ENCODE measurements at places on chromosomes 2 and 18.
A peak's percentile ranks its signal among the peaks of the same experiment; 100 is the strongest.

- no peak for DNase-seq
Measured at GRCh38 chr2:46114996-46115395, 182.2 kb upstream of the EPAS1 start.

- no peak for DNase-seq
Measured at GRCh38 chr2:223674998-223675609, 72.9 kb upstream of the SCG2 start.

GRCh38 chr2:75560768-75561565 lies at the start of gene EVA1A:
Gene EVA1A, minus strand, starts transcription at chr2:75560939. Its CDS starts 42,799 bp downstream, at chr2:75518140.
- peak; percentile 2 for DNase-seq

GRCh38 chr2:105674401-105674800 lies 70.3 kb upstream of the NCK2 start:
- DNase-seq, result no peak

DNA sequence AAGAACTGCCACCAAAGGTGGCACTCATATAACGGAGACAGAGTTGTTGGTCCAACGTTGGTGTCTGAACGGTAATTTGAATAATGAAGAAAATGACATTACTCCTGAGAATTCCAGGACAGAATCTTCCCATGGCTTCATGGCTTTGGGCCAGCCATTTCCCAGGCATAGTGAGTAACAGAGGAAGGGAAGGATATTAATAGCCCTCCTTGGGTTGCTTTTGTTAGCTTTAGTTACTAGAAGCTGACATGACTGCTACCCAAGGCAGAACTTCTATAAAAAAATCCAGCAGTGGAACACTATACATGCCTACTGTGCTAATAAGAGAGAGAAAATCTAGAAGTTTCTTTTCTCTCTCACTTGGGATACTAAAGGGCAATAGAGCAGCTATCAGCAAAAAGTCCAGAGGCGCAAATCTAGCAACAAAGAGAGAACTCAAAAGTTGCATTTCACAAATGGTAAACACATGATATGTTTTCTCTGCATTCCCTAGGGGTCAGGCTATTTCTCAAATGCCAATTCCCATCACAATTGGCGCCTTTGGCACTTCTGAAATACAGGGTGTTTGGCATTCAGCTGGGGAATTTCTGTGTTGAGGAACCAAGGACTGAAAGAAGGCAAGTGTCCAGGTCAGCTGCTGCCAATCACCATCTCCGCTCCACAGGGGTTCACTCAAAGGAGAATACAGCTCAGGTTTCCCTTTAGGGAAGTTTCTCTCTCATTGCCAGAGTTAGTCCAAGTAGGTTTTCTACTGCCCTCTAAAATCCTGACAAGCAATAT lies 160.8 kb upstream of the KYNU start:
- no peak for DNase-seq

GRCh38 chr2:222982010-222982908 lies 69.7 kb upstream of the KCNE4 start:
- DNase-seq, result peak; percentile 68

DNA sequence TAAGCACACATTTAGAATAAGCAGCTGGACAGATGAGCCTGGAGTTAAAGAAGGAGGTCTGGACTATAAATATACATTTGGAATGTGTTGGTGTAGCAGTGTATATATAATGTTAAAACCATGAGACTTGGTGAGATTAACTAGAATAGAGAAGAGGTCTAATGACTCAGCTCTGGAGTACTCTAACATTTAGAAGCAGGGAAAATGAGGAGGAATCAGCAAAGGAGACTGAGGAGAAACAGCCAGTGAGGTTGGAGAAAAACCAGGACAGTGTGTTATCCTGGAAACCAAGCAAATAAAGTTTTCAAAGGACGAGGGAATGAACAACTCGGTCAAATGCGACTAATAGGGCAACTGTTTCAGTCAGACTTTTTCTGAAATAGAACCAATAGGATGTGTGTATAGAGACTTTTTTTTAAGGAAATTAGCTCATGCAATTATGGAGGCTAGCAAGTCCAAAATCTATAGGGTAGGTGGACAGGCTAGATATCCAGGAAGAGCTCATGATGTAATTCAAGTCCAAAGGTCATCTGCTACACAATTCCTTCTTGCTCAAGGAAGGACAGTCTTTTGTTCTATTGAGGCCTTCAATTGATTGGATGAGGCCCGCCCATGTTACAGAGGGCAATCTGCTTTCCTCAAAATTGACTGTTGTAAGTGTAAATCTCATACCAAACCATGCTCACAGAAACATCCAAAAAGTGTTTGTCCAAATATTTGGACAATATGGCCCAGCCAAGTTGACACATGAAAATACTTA lies 10.8 kb upstream of the SESTD1 start:
- no peak for DNase-seq

- no peak for DNase-seq
Measured at GRCh38 chr18:39591649-39592048, 2026.1 kb upstream of the CELF4 start.

GRCh38 chr2:152369176-152369860 lies 34.3 kb downstream of the FMNL2 start:
- no peak for DNase-seq

- DNase-seq, result no peak
Measured at GRCh38 chr2:74249406-74250122, 51.1 kb downstream of the MTHFD2 start.

DNA sequence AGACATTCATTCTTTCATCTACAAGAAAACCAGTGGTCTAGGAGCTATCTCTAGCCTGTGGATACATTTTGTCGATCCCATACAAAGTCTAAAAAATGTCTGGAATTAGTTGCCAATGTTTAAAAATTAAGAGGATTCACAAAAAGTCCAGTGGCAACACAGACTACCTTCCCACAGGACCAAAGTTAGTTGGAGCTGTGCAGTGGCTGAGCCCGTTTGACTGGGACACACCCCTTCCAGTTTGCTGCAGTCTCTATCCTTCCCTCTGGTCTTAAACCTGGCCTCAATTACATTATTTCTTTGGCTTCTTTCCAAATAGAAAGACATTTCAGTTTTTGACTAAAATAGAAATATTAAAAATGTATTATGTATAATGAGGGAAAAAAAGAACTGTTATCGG lies 18.6 kb downstream of the SLC16A14 start:
- no peak for DNase-seq

DNA sequence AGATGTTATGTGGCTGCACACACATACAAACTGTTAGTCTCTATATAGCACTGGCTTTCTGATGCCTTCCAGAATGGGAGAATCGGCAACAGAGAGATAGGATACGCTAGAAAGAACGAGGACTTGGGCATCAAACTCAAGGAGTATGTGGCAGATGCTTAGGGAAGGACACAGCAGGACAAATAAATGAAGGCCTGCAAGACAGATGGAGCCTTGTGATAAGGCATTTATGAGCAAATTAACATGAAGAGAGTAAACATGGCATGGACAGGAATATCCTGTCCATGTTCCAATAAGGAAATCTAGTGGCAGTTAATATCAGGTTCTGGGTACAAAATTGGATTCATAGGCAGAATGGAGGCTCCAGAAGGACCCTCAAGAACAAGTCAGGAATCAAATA lies 136.9 kb downstream of the SLC4A10 start:
- DNase-seq, result no peak

DNA sequence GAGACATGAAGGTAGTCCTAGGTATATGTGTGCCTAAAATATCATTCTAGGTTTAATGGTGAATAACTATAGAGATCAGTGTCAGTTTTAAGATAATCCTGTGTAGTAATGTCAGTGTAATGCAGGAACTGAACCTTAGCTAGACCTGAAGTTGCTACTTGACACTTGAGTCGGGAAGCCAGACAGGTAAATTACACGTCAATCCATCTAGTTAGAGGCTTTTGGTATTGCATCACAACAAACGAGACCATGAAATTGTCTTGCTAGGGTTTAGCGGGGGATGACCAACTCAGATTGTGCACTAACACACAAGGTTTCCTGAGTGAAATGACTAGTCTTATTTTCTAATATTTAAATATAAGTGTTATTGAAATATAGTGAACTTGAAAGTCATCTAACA lies 2.0 kb downstream of the YPEL5 start:
- DNase-seq, result no peak

- peak; percentile 20 for DNase-seq
Measured at GRCh38 chr2:148990968-148991367, 47.5 kb upstream of the LYPD6B start.

- DNase-seq, result no peak
Measured at GRCh38 chr2:1528273-1529064, 115.2 kb downstream of the TPO start.

- no peak for DNase-seq
Measured at GRCh38 chr2:167875529-167875928, 371.9 kb downstream of the STK39 start.

- no peak for DNase-seq
Measured at GRCh38 chr18:54154231-54154630, 70.2 kb downstream of the MBD2 start.

DNA sequence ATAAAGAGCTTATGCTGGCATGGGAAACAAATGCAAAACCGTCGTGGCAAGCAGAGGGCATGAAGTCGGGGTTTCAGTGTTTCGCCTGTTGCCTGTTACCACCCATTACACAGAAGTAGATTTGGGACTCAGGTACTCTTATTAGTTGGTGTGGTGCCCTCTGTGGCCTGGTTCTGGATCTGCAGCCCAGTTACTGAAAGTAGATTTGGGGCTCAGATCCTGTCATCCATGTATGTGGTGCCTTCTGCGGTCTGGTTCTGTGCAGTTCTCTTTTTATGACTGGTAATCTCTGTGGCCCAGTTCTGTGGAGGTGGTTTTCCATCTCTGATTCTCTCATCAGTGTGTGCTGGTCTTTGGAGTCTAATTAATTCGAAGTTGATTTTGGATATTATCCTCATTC lies 45.2 kb downstream of the ADNP2 start:
- peak; percentile 27 for DNase-seq

DNA sequence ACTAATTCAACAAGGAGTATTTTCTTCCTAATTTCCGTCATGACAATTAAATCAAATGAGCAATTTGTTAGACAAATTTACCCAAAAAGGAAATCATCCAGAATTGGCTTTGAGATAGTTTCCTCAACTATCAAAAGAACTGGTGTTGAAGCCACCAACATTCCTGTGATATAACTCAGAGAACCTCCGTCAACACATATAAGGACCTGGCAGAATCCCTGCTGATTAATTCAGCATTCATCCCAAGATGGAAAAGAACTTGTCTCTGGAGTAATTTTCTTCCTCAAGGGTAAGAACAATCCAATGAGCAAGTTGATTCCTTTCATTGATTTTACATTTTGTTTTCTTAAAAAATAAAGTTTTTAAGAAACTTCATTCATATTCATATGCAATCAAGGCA lies 62.0 kb downstream of the MBD2 start:
- DNase-seq, result no peak

DNA sequence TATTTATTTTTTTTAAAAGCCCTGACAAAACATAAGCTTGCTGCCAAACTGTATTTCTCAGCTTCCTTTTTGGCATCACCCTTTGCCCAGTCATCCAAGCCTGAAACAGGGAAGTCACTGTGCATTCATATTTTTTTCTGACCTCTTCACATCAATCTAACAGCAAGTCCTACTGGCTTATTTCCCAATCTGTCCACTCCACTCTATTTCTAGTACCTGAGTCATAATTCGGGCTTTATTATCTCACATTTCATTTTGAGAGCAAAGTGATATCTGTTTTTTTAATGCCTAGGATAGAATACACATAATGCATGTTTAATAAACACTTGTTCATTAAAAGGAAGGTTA lies 5.1 kb downstream of the HNMT start:
- no peak for DNase-seq

DNA sequence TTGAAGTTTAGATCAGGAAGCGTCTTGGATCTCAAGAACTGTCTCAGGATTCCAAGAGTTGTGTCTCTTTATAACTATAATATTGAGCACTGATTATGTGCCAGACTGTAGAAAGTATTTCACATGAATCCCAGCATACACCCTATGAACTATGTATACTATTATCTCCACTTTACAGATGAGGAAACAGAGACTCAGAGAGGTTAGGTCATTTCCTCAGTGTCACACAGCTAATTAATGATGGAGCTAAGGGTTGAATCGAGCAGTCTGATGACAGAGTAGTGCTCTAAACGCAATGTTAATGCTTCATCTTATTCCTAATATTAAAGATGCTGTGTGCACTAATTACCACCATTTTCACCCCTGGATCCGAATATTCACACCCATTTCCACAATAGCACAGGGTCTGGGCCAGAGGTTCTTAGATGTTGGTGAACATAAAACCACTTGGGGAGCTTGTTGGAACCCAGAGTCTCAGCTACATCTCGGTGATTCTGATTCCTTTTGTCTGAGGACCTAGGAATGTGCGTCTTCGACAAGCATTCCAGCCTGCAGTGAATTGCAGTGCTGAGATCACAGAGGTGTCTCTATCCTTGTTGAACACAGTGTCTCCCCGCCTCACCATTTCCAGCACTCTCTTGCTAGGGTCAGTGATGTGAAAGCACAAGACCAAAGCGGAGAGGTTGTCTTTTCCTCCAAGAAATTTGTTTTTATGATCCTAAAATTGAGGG lies 213.8 kb downstream of the SP3 start:
- no peak for DNase-seq

DNA sequence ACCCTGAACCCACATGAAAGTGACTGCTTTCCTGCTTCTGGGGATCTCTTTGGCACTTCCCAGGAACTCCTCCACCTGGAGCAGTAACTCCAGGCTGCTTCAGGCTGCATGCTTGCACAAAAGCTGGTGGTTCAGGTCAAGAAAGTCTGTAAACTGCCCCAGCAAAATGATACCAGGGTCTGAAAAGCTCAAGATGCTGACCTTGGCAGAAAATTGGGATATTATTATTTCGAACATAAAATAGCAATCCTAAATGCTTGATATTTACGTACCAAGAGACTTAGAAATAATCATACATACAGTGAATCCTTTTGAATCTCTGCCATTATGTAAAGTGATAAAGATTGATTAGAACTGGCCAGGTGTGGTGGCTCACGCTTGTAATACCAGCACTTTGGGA lies 674.3 kb downstream of the ERBB4 start:
- no peak for DNase-seq

GRCh38 chr2:100692906-100693305 lies 127.0 kb upstream of the NPAS2 start:
- DNase-seq, result no peak

DNA sequence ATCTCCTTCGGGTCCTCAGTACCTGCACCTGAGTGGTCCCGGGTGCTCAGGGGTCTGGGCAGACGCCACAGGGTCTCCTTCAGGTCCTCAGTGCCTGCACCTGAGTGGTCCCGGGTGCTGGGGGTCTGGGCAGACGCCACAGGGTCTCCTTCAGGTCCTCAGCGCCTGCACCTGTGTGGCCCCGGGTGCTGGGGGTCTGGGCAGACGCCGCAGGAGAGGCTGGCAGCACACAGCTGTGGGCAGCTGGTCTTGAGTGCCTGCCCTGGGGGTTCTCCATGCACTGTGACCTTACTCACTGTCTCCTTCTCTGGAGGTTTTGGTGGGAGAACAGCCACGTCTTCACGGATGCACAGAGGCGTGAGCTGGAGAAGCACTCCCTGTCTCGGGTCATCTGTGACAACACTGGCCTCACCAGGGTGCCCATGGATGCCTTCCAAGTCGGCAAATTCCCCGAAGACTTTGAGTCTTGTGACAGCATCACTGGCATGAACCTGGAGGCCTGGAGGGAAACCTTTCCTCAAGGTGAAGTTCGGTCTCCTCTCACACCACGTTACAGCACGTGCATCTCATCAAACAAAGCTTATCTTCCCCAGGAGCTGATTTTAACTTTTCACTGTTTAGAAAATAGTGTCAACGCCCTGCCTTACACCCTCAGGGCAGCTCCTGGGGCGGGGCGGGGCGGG lies 82.6 kb downstream of the TPO start:
- no peak for DNase-seq
